ENCODE measurements at places on chromosomes 3 and 15.
A peak's percentile ranks its signal among the peaks of the same experiment; 100 is the strongest.

GRCh38 chr15:99143655-99144610 lies 39.1 kb downstream of the SYNM start:
- peak; percentile 57 for DNase-seq

DNA sequence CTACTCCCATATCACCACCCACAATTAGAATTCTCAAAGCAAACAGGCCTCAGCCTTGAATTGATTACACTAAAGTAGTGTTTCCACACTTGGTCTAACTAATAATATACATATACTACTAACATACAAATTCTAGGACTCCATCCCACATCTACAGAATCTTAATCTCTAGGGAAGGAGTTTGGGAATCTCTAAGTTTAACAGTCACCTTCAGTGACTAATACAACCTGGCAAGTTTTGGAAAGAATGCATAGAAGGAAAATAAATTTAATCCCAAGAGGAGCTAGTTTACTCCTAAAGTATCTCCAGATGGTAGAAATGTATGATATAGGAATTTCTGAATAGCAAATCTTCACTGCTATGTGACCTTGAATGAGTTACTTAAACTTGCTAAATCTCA lies 9.1 kb downstream of the CLPX start:
- DNase-seq, result no peak

DNA sequence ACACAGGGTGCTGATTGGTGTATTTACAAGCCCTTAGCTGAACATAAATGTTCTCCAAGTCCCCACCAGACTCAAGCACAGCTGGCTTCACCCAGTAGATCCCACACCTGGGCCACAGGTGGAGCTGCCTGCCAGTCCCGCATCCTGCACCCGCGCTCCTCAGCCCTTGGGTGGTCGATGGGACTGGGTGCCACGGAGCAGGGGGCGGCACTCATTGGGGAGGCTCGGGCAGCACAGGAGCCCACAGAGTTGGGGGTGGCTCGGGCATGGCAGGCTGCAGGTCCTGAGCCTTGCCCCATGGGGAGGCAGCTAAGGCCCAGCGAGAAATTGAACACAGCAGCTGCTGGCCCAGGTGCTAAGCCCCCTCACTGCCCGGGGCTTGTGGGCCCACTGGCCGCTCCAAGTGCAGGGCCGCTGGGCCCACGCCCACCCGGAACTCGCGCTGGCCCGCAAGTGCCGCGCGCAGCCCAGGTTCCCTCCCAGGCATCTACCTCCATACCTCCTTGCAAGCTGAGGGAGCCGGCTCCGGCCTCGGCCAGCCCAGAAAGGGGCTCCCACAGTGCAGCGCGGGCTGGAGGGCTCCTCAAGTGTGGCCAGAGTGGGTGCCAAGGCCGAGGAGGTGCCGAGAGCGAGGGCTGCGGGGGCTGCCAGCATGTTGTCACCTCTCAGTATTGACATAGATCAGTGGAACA lies 442.7 kb downstream of the OCA2 start:
- no peak for DNase-seq

GRCh38 chr15:85832394-85832793 lies 37.7 kb upstream of the KLHL25 start:
- no peak for DNase-seq

GRCh38 chr3:168213920-168214319 lies 118.2 kb upstream of the GOLIM4 start:
- DNase-seq, result no peak

DNA sequence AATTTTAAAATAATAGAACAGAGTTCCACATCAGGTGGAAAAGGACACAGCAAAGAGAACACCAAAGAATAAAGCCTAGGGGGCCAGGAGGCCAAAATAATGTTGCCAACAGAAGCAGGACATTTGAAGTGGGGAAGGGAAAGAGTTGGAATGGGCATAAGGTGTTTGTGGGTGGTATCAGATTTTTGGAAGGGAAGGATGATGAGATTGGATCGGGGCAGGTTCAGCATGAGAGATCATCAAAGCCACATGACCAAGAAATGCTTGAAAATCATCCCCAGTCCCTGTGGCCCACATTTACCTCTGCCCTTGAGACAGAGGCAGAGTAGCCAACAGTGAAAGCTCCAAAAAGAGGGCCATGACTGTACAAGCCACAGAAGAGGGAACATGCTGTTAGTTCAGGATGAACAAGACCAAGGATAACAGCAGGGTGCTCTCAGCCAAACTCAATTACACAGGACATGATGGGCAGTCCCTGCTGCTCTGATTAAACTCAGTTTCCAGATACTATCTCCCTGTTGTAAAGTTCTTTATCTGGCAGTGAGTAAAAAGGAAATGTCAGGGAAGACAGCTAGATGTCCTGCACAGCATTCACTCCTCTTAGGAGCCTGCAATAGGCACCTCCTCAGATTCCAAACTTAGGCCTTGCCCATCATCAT lies 32.5 kb downstream of the RAB27A start:
- DNase-seq, result no peak

GRCh38 chr15:70062321-70062956 lies 35.3 kb downstream of the TLE3 start:
- peak; percentile 80 for DNase-seq

DNA sequence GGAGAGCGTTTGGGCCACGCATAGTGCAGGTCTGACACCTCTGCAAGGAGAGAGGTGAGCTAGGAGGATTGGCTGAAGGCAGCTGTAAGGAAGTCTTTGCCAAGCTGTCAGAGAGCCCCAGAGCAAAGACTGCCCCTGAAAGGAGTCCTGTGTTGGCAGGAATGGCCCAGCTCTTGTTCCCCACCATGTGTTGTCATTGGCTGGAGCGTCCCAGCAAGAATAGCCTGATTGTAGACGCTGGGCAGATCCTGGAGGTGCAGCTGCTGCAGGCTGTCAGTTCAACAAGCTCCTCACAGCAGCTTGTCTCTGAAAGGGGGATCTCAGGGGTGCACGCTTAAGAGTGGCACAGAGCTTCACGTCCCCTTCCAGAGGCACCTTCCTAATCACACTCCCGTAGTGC lies 237.6 kb downstream of the FEZF2 start:
- no peak for DNase-seq

DNA sequence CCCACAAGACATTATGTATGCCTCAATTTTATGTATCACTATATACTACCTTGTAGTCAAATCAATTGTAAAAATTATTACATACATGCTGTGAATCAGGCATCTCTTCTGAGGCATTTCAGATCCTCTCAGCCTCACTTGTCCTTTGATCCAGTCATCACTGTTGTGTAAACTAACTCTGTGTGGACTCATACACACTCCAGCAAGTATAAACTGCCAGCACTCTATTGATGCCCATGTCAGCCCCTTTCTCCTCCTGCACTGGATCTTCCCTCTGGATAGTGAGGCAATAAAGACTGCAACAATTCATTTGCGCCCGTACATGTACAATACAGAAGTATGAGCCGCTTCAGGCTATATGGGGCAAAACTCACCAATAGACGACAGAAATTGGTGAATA lies 364.7 kb upstream of the TGFBR2 start:
- DNase-seq, result no peak

- no peak for DNase-seq
Measured at GRCh38 chr3:129318921-129319320, 40.3 kb downstream of the HMCES start.

Measured in fibroblast of the conjunctiva (primary cell).